ENCODE measurements at places on chromosomes 13 and 19. TPM values are rescaled to one million over a fixed set of nuclear protein-coding genes. Genes with fewer than 3 reads are reported as not detected.

Gene HIPK4
- polyA plus RNA-seq, result 2.5 TPM

Gene APC2
- 0.91 TPM for polyA plus RNA-seq

Gene ATP4A
- polyA plus RNA-seq, result not detected

Gene DHDH
- polyA plus RNA-seq, result 0.54 TPM

Gene GSX1
- not detected for polyA plus RNA-seq

Gene IL27RA
- 3.0 TPM for polyA plus RNA-seq

Gene NAPSA
- polyA plus RNA-seq, result 1.2 TPM

Gene PROZ
- polyA plus RNA-seq, result not detected

Gene PBX4
- 1.8 TPM for polyA plus RNA-seq

DNA sequence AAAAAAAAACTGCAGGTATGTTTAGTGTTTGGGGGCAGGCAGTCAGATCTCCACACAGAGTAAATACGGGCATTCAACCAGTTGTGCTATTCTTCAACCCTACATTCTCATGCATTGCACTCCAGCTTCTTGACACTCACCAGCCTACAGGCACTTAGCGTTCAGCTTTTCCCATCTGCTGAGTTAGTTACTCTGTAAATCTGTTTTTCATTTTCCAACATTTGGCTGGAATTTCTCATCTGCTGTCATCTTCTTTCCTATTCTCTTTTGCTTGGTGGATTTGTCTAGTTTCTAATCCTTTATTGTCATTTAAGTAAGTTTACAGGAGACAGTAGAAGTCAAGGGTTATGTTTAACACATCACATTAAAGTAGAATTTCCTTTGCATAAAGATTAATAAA is 1318.9 kb downstream of the OLFM4 start:
- DNase-seq, result peak; percentile 11

- DNase-seq, result no peak
Observed at GRCh38 chr13:25529425-25529824, 157.7 kb downstream of the ATP8A2 start.

GRCh38 chr19:30059741-30060457 is 117.9 kb downstream of the URI1 start:
- DNase-seq, result no peak

GRCh38 chr13:87674247-87674738 is 3.1 kb downstream of the SLITRK5 start:
- DNase-seq, result no peak

DNA sequence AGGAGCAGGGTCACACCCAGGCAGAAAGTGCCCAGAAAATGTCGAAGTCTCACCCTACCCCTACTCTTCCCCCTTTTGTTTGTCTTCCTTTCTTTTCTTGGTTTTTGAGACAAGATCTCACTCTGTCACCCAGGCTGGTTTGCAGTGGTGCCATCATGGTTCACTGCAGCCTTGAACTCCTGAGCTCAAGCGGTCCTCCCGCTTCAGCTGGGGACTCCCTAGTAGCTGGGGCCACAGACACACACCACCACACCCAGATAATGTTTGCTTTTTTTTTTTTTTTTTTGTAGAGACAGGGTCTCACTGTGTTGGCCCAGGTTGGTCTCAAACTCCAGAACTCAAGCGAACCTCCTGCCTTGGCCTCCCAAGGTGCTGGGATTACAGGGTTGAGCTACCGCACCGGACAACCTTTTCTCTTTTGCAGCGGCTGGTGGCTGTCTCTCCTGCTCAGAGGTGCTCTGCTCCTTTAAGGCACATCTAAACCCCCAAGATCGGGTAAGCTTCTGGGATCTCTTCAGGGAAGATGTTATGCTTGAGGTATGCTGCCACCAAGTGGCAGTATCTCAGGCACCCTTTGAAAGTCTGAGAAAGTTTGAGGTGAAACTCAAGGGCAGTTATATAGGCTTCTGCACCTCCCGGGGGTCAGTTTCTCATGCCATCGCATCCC is 22.4 kb upstream of the EBI3 start:
- DNase-seq, result no peak

- no peak for DNase-seq
Observed at GRCh38 chr19:5996102-5996501, 18.2 kb upstream of the RANBP3 start.

DNA sequence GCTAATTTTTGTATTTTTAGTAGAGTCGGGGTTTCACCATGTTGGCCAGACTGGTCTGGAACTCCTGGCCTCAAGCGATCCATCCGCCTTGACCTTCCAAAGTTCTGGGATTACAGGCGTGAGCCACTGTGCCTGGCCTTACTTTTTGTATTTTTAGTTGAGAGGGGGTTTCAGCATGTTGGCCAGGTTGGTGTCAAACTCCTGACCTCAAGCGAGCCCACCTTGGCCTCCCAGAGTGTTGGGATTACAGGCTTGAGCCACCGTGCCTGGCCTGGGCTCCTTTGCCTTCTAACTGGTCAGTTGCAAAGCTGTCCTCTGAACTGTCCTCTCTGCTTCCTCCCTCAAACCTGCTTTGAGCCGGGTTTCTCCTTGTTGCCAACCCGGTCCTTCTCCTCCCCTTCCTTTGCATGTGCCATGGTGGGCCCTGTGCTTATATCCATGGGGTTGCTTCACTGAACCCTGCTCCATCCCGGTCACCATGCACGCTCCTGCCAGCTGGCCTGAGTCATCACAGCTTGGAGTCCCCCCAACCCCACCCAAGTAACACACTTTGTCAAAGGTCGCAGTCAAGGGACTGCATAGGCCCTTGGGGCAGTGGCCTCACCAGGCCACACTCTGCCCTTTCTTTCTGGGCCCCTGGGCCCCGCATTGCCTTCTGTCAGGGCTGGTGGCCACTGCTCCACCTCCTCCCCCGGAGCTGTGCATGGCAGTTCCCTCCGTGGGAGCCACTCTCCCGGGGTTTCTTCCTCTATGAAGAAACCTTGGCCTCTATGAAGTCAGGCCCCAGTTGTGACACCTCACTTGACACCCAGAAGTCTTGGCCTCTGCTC is 21.2 kb downstream of the WTIP start:
- no peak for DNase-seq

DNA sequence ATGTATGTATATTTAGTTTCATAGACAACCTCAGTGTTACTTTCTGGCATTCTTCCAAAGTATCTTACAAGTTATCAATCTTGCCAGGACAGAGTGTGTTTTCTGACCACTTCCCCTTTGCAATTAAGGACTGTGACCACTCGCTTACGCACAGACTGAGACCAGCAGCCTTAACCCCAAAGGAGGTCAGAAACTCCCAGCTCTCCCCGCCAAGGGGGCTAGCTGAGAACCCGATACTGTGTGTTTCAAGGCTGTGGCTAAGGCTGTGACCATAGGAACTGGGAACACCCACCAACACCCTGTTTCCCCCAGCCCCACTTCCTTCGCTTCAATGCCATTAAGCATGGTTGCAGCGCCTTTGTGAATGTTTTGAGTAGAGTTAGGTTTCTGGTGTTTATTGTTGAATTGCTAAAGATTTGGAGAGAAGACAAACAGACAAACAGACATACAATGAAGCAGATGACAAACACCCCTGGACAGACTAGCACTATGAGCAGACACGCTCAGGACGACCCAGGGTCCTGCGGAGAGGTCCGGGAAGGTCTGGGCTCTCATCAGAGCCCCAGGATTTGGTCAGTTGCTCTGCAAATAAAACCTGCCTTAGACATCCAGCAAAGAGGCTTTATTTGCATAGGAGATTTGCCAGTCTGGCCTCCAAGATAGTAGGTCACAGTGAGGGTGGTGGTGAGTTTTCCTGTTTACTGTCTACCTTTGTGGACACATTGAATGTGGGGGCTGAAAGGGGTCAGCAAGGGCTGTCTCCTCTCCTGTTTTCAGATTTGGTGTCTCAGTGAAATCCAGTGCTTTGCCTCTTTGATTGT is 25.0 kb upstream of the TNFSF11 start:
- no peak for DNase-seq

DNA sequence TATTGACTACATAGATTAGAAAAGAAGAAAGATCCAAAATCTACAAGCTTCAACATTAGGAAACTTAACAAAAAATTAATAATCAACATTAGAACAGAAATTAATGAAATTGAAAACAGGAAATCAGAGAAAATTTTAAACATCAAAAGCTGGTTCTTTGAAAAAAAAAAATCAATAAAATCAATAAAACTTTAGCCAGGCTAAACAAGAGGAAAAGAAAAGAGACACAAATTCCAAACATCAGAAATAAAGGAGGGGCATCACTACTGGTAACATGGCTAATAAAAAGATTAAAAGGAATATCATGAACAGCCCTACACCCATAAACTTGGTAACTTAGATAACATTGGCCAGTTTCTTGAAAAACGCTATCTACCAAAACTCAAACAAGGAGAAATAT is 110.2 kb downstream of the ATP11A start:
- no peak for DNase-seq

DNA sequence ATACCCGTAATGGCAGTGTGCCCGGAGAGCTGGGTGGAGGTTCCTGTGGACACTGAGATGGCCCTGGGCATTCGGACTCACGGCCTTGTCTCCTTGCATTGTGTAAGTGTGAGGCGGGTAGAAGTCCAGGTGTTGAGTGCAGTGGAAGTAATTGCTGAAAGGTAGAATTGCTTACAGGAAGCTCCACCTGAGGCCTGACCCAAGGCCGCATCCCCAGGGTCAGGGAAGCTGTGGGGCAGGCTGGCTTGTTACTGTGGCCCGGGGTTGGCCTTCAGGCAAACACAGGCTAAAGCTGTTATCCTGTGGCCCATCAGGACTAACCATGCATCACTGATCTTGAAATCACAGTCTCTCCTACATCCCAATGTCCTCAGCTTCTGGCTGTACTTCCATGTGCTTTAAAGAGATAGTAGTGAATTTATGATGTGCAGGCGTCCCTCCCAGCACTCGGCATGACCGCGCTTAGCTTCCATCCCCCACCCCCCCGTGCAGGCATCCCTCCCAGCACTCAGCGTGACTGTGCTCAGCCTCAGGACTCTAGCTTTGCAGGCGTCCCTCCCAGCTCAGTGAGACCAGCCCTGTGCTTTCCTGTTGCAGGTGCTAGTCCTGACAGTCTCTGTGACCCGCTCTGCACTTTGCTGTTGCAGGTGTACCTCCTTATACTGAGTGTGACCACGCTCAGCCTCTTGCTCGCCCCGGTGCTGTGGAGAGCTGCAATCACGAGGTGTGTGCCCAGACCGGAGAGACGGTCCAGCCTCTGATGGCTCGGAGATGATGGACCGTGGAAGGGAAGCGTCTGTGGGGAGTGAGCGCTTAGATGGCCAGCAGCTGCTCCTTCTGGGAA is 35.6 kb upstream of the TFDP1 start:
- DNase-seq, result no peak

DNA sequence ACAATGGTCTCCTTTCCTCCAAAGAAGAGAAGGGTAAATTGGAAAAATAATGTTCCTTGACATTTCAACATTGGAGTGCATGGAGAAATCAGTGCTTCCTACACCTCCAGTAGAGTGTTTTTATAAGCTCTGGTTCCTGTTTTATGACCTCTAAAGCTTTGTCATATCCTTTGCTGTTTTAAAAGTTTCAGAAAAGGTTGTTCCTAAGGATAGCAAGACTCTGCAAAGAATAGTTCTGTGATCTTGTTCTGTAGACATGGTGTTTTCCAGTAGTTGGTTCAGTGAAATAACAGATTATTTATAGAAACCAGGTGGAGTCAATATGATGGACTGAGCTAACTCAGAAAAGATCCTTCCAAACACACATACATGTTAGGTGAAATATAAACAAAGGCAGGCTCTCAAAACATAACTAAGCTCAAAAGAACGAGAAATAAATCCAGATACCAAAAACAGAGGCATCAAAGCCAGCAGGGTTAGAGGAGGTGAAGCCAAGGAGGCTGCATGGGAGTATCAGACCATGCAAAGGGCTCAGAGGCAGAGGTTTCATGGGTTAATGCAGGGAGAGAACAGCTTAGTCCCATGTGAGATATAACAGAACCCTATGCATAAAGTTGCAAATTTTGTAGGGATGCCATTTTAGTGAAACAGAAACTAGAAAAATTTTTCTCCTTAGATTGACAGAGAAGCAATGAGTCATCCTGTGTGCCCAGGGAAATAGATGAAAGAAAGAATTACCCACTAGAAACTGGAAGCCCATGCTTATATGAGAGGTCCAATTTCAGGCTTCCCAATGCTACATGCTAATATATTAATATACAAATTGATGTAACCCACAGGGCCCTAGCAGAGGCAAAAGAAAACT is 44.3 kb downstream of the SHISA2 start:
- DNase-seq, result no peak

GRCh38 chr13:48576448-48577010 is 43.6 kb upstream of the RCBTB2 start:
- DNase-seq, result no peak

DNA sequence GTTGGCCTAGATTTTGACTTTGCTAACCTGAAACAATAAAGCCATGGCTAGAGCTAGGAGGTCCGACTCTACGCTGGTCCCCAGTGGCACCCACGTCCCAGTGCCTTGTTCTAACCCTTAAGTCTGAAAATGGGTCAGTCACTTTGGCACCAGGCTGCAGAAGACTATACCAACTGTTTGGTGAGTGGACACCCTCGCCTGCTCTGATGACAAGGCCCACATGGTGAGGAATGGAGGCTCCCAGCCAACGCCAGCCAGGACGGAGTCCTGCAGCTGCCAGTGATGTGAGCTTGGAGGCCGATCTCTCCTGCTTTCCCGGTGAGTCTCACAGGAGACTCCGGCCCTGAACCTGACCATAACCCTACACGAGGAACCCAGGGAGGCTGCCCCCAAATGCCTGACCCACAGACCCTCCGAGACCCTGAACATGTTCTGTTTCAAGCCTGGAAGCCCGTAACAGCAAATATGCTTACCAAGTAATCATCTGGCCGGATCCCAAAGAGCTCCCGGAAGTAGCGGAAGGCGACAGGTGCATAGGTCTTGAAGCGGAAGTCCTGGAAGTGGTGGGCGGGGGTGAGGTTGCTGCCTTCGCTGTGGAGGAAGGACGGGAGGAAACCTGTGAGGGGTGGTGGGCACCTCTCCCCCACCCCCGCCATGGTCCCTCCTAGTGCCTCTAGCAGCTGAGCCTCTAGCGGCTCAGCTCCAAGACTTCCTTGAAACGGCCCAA is 34.1 kb upstream of the CACTIN start:
- no peak for DNase-seq

DNA sequence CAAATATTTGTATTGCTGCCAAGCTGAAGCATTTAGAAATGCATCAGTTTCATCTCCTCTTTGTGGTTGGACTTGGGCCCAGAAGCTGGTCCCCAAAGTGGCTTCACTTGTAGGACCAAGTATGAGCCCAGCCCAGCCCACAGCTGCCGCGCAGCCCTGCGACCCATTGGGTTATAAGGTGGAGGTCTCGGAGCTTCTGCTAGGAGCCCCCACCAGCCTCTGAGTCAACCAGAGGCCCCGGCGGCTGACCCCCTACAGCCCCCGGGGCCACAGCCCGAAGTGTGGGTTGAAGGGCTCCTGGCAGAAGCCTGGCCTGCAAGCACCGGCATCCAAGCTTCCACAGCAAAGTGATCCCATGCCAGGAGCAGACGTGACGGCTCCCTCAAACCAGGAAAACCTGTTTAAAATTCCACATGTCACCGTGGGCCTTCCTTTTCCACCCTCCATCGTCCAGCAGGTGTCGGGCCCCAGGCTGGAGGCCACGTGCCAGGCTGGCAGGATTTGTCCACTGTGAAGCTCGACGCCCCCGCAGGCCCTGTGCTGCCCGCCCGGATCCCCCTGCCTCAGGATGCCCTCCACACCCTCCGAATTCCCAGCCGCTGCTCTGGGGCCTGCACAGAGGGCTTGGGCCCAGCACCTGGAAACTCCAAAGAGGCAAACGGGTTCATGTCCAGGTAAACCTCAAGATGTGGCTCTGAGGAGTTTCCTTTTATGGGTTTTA is 54.7 kb downstream of the C13orf46 start:
- DNase-seq, result no peak

All from forelimb muscle (tissue), 1 donor.